ENCODE measurements at places on chromosomes 3 and 15. TPM values are rescaled to one million over a fixed set of nuclear protein-coding genes. Genes with fewer than 3 reads are reported as not detected.

Gene TMEM212
- not detected for total RNA-seq

GRCh38 chr15:74830868-74831267 is 4.4 kb downstream of the CPLX3 start:
- DNase-seq = no peak

Gene EIF4E3
- 1.8 TPM for total RNA-seq

Gene GOLGA8T
- total RNA-seq = 0.26 TPM

Gene SERINC4
- total RNA-seq = under 0.01 TPM

DNA sequence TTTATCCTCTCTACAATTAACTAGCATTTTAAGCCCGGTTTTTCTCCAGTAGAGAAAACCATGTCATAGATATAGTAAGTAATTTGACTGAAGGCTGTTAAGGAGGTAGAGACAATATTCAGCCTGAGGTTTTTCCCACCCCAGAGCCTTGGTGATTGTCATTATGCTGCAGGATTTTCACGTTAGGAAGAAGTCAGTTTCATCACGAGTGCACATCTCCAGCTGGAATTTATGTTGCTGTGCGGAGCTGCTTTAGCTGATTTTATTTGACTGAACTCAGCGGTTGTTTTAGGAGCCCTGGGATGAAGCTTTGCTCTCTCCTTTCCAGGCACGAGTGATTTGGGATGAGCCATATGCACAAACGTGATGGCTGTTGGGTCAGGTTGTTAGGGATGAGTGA is 271.3 kb upstream of the RGMA start:
- DNase-seq = no peak

Gene SLC28A1
- not detected for total RNA-seq
